NCI-H1930 (cell line): ENCODE measurements at places on chromosomes 1 and 21.

GRCh38 chr1:33173091-33173490 lies 8.8 kb downstream of the TRIM62 start:
- no peak for DNase-seq

DNA sequence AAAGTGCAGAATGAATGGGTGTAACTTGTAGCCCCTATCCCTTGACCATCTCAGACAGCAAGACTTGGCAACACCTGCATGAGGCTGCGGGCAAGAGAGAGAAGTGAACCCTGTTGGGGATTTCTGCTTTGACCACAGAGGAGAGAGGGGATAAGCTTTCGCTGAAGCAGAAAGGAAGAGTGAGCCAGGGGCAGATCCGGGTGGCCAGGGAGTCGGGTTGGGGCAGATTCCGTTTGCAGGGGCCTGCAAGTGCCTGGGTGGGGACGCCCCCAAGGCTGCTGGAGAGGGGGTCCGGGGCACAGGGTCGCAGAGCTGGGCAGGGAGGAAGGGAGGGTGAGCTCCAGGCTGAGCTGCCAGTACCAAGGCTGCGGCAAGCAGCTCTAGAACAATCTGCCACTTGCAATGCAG lies 25.3 kb upstream of the PIK3CD start:
- no peak for DNase-seq

- no peak for DNase-seq
These were observed 2.1 kb downstream of the PFKL start for GRCh38 chr21:44301961-44302406.

GRCh38 chr1:96240438-96240837 lies 481.1 kb upstream of the PTBP2 start:
- DNase-seq: no peak

DNA sequence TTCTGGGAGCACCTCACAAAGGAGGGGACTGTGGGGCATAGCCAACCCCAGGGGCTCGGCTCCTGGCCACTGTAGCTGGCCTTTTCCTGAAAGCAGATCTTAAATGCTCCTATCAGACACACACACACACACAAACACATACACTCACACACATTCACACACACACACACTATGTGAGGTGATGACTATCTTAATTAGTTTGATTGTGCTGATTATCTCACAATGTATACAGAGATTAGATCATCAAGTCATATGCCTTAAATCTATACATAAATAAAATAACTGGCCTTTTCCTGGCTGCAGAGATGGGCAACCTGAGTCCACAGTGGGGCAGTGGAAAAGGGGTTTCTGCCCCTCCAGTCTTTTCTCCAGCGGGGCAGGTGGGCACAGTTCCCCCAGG lies 27.1 kb downstream of the LGR6 start:
- DNase-seq: no peak
